ENCODE measurements at places on chromosomes 6 and 20.

DNA sequence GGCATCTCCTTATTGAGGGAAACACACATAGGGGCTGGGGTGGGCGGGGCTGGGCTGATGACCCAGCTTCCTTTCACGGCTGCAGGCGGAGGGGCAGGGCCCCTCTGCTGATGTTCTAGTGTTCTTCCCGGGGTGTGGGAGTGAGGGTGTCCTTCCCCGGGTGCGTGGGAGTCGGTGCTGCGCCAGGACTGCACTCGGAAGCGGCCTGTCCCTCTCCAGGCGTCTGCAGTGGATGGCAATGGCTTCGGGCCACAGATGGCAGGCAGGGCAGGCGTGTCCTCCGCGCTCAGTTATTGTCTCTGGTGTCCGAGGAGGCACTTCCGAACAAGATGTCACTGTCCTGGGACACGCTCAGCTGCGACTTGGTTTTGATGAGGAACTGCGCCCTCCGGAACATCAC, 19.2 kb downstream of the KCNG1 start:
- DNase-seq, result no peak

DNA sequence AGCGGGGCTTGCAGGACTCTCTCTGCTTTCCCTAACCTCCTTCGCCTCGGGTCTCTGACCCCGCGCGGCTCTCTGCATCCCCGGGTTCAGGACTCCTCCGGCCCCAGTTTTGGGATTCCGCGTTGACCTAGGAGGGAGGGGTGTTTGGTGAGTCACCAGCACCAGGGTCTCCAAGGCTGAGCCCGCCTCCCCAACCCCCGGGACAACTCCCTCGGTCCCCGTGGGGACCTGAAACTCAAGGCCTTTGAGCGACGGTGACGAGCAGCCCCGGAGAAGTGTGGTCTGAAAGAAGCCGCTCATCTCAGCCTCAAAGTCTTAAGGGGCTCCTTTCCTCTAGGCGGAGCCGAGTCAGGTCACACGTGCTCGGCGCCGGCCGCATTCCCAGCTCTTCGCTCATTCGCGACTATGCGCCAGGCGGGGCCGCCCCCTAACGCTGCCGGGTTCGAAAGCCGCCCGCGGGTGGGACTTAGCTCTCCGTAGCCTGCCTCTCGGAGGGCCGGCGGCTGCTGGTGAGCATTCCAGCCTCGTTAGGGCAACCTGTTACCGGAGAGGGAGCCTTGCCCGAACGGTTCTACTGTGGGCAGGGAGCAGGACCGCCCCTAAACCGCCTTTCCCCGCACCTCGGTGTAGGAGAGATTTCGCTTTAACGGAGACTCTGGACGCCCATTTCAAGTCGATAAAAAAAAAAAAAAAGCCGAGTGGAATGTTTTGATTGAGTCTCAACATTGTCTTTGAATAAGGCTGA, 3.0 kb upstream of the PRDM13 start:
- DNase-seq, result no peak

GRCh38 chr6:26576929-26577719, 19.6 kb upstream of the ABT1 start:
- peak; percentile 75 for DNase-seq

- DNase-seq, result no peak
Measured at GRCh38 chr20:43508604-43509040, 1.1 kb downstream of the L3MBTL1 start.

GRCh38 chr6:161318456-161318855, 44.6 kb upstream of the AGPAT4 start:
- DNase-seq, result no peak

GRCh38 chr6:16251706-16252105, 13.3 kb downstream of the GMPR start:
- DNase-seq, result no peak

GRCh38 chr6:124524491-124525200, 437.6 kb upstream of the RNF217 start:
- DNase-seq, result no peak
